ENCODE measurements at places on chromosomes 1 and 21. TPM values are rescaled to one million over a fixed set of nuclear protein-coding genes. Genes with fewer than 3 reads are reported as not detected.
A peak's percentile ranks its signal among the peaks of the same experiment; 100 is the strongest.

Gene OR2M3
- not detected for total RNA-seq

Gene TMIGD3
- total RNA-seq = 8.7 TPM

Gene NPHS2
- total RNA-seq = not detected

Gene ZBTB21
- 17.1 TPM for total RNA-seq

Gene VAV3
- total RNA-seq = 14.8 TPM

Gene HSPB7
- total RNA-seq = 1.8 TPM

Gene AMY1B
- not detected for total RNA-seq

Gene PPM1J
- total RNA-seq = 2.3 TPM

Gene ADGRL2
- total RNA-seq = 110 TPM

Gene PSMD4
- 77.1 TPM for total RNA-seq

GRCh38 chr1:54517496-54517895, 30.5 kb upstream of the ACOT11 start:
- DNase-seq = no peak

GRCh38 chr1:90723590-90724108, 6.5 kb upstream of the BARHL2 start:
- no peak for DNase-seq

DNA sequence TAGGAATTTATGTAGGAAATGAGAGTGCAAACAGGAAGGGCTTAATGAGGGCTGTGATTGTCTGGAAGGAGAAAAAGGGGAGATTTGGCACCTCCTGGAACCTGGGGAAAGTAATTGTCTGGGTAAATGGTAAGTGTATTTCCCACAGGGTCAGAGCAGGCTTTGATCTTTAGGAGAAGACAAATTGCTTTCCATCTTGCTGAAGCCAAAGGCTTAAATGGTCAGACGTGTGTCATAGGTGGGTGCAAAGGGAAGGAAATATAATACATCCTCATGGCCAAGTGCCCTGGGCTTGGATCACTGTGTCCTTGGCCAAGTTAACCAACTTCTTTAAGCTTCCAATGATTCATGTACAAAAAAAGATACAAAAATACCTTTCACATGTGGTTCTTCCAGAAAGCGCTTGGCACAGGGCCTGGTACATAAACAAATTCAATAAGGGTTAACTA, 1.3 kb upstream of the DUSP23 start:
- no peak for DNase-seq

DNA sequence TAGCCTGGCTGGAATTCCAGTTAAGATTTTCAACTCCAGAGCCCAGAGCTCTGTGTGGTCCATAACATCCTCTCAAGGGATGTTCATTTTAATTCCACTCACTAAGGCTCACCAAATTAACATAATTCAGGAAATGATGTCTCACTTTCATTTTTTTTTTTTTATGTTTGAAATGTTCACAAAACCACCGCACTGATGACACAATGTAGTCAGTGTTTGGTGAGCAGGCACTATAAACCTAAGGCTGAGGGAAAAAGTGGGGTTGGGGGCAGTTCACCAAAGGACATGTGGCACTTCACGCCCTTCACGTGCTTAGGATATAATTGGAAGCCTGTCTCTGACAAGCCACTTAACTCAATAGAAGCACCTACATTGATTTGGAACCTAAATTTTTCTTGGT, 177.3 kb upstream of the CAMK1G start:
- DNase-seq = no peak

- peak; percentile 38 for DNase-seq
Observed at GRCh38 chr1:108962681-108963051, 618 bp downstream of the CLCC1 start.

GRCh38 chr1:58813801-58814200, 30.0 kb upstream of the JUN start:
- DNase-seq = no peak

GRCh38 chr1:36620142-36620541, 137.4 kb upstream of the CSF3R start:
- DNase-seq = no peak

DNA sequence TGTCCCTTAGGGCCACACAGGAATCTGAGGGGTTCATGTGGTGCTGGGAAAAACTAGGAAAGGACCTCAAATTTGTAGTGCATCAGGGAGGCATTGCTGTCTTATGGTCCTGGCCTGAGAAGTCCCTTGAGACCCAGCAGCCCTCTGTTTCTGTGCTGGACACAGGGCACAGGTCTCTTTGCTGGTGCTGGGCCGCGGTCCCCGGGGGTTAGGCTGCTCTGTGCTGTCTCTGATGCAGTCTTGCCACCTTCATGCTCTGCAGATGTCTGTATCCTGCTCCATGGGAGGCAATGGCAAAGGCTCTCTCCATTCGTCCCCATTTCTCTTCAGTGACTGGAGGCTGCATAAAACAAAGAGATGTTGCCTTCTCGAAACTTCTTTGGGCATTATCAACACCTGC, 13.0 kb downstream of the EDARADD start:
- no peak for DNase-seq

DNA sequence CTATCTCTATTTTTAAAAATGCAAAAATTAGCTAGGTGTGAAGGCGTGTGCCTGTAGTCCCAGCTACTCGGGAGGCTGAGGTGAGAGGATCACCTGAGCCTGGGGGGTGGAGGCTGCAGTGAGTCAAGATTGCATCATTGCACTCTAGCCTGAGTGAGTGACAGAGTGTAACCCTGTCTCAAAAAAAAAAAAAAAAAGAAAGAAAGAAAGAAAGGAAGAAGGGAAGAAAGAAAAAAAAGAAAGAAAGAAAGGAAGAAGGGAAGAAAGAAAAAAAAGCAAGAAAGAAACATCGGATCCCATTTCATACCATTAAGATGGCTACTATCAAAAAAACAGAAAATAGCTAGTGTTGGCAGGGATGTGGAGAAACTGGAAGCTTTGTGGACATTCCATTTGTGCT, 136.8 kb upstream of the WNT4 start:
- DNase-seq = no peak

GRCh38 chr1:235502601-235503402, 1.4 kb downstream of the B3GALNT2 start:
- no peak for DNase-seq

GRCh38 chr1:24506691-24507381, 4.2 kb downstream of the RCAN3 start:
- no peak for DNase-seq

DNA sequence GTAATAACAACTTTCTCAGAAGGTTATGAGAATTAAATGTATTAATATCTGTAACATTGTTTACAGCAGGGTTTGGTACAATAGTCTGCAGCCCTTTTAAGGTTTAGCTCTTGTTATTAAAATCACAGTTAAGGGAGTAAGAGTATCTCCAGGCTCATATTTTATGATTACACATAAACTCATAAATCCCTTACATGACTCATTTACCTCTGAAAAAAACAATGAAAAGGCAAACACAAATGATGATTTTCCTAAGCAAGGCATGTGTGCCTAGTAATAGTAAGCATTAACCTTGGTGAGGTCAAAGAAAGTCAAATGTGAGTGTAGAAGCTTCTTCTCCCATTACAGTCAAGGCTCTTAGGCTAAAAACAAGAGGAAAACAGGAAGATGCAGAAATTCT, 84.5 kb upstream of the ADGRL4 start:
- DNase-seq = no peak

- DNase-seq = no peak
Observed at GRCh38 chr1:173562813-173563212, 40.1 kb downstream of the SLC9C2 start.

- no peak for DNase-seq
Observed at GRCh38 chr1:184033711-184034167, 3.8 kb downstream of the COLGALT2 start.

- DNase-seq = peak; percentile 75
Observed at GRCh38 chr1:53572065-53572814, 113.0 kb downstream of the DMRTB1 start.

DNA sequence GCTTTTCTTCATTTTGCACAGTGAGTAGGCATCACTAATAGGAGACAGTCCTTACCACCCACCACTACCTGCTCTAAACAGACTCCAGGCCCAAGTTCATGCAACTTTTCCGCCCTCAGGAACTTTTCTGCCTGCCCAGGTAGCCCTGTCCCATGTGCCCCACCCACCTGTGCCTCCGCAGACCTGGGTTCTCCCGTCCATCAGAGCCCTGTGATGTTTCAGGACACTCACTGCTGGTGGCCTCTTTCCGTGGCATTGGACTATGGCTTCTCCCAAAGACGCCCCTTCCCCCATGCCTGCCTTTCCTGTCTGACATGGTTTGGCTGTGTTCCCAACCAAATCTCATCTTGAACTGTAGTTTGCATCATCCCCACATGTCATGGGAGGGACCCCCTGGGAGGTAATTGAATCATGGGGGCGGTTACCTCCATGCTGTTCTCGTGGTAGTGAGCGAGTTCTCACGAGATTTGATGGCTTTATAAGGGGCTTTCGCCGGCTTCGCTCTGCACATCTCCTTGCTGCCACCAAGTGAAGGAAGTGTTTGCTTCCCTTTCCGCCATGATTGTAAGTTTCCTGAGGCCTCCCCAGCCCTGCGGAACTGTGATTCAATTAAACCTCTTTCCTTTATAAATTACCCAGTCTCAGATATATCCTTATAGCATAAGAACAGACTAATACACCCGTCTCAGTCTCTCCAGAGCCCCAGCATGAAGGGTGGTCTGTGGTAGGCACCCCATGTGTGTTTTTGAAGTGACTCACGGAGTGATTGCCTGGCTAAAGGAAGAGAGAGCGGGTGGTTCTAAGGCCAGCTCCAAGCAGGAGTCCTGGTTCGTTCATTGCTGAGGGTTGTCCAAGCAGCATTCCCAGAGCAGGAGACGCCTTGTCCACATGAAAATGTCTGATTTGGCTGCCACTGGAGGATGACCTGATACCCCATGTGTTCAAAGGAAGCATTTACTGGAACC, 86.0 kb upstream of the ZBTB40 start:
- no peak for DNase-seq

GRCh38 chr1:151372058-151372934, at the start of gene SELENBP1:
Gene SELENBP1 (minus strand): TSS chr1:151372705. CDS start chr1:151372641, 64 bp downstream.
- peak; percentile 97 for DNase-seq

- DNase-seq = no peak
Observed at GRCh38 chr1:184022668-184023067, 14.9 kb downstream of the COLGALT2 start.

DNA sequence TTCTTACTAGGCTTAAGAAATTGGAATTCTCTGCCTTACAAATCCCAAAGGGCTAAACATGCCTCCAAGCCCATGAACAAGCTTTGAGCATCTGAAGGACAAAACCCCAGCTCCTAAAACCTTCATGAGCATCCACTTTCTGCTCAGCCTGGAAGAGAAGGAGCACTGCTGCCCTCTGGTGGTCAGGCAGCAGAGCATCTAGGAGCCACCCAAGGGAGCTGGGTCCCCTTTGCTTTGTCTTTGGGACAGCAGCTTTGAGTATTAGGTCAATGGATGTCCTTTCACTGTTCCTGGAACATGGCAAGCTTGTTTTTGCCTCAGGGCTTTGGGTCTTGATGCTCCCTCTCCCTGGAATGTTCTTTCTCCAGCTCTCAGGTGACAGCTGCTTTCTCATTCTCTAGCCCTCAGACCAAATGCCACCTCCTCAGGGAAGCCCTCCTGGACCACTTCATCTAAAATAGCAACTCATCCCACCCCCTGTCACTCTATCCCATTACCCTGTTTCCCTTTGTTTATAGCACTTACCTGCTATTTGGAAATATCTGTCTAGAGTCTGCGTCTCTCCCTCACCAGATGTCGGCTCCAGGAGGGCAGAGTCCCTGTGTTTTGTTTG, 25.7 kb downstream of the RAB7B start:
- DNase-seq = peak; percentile 62

DNA sequence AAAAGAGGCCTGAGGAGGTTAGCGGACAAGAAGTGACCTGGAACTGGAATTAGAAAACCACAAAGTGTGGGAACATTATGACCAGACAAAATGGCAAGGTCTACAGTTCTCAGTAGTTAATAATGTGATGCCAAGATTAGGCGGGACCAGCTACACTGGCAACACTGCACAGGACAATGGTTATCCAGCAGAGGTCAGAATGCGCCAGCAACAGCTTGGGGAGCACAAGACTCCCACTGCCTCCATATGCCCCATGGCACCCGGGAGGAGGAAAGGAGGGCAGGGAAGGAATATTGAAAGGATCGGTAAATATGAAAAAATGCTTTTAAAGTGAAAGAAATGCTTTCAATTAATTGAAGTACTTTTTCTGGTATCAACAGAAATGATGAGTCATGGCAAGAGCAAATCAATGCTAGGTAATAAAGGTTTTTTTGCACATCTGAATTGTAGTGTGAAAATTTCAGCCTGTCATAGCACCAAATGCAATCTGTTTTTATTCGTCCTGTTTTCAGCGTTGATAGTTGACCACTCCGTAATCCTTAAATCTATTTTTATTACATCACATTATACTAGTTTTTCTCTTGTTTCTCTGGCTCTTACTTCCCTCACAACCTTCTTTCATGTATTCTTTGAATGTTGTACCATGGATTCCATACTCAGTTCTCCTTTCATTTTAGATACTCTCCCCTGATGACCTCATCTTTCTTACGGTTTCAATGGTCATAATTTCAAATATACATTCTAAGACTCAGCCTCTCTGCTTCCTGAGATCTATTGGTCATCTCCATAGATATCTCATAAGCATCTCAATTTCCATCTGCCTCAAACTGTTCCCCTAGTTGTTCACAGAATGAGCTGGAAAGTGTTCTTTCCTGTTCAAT, 30.7 kb downstream of the VCAM1 start:
- DNase-seq = no peak

DNA sequence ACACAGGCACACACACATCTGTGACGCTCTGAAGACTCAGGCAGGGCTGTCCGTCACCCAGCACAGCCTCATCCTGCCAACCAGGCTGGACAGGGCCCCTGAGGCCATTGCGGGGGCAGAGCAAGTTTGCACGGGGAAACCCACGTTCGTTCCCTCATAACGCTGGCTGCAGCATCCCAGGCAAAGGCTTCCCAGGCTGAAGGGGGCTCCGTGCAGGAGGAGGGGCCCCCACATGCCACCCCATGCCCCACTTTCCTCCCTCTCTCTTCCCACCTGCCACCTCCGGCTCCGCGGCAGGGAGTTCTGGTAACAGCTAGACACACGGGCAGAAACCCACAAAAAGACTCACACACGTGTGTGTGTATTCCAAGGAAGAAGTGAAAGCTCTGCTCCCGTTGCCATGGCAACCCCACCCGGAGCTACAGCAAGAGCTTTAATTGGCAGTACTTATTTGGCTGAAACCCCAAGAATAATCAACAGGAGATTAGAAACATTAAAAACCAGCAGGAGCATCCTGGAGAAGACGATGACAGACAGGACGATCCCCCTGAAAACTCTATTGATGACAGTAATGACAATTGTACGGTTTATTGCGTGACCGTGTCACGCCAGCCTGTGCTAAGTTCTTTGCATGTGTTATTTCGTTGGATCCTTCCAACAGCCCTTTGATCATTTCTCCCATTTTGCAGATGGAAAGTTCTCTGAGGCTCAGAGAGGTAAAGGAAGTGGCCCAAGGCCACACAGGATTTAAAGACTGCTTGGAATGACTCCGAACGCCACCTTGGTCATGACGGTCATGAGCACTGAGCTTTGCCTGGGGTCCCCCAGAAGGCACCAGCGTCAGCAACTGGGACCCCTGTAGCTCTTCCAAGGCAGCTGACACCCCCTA, 247.1 kb downstream of the NPHP4 start:
- DNase-seq = no peak

GRCh38 chr1:89527750-89528381, 3.2 kb downstream of the LRRC8B start:
- DNase-seq = no peak

GRCh38 chr1:206583707-206584648, 28.3 kb downstream of the EIF2D start:
- DNase-seq = peak; percentile 82
